ENCODE measurements at places on chromosomes 16 and 17.

DNA sequence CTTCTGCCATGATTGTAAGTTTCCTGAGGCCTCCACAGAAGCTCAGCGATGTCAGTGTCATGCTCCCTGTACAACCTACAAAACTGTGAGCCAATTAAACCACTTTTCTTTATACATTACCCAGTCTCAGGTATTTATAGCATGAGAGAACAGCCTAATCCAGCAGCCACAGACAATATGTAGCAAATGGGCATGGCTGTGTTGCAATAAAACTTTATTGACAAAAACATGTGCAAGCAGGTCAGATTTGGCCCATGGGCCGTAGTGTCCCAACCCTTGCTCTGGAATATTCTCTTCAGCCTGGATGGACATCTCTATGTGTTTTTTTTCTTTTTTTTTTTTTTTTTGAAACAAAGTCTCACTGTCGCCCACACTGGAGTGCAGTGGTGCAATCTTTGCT is 60.9 kb upstream of the EEF2KMT start:
- no peak for DNase-seq

GRCh38 chr17:41984454-41984853 is 17.9 kb downstream of the CNP start:
- no peak for DNase-seq

DNA sequence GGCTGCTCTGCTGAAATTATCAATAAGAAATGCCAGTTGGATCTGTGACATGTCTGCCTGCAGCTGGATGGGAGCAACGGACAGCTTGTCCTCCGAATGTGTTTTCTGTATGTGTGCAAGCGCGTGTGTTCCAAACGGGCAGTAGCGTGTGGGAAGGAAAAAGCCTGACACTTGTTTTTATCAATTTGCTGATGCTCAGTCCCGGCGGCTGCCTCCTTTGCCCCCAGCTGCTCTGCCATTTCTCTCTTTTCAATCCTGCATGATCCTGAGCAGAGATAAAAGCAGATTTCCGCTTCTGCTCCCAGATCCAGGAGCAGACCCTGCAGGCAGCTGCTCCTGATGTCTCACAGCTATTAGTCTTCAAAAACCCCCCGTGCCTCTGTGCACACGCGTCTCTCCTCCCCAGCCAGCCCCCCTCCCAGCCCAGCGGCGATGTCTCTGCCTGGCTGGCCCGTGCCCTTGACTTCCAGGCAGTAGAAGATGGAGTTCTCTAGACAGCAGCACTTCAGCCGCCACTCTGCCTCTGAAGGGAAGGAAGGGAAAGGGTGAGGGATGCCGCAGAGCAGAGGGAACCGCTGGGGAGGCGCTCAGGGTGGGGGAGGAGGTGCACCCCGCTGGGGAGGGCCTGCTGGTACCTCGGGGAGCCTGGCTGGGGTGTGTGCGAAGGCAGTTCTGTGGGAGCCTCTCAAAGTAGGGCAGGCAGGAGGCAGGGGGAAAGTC is 4.1 kb downstream of the PRCD start:
- no peak for DNase-seq

GRCh38 chr17:68196394-68197090 is 51.3 kb upstream of the AMZ2 start:
- no peak for DNase-seq
